ENCODE measurements at places on chromosomes 7 and 10. TPM values are rescaled to one million over a fixed set of nuclear protein-coding genes. Genes with fewer than 3 reads are reported as not detected.

Gene PON1
- not detected for total RNA-seq

Gene ZNF735
- total RNA-seq: not detected

Gene CCDC3
- 16.6 TPM for total RNA-seq

Gene ADARB2
- total RNA-seq: not detected

Gene C10orf95
- 2.3 TPM for total RNA-seq

Gene TAC1
- total RNA-seq: not detected

Gene OPN4
- not detected for total RNA-seq

Gene UBN2
- total RNA-seq: 3.8 TPM

Gene FIGNL1
- total RNA-seq: 5.5 TPM

Gene MICALL2
- total RNA-seq: 20.7 TPM

Gene CUBN
- 0.88 TPM for total RNA-seq

Gene STAG3
- 0.14 TPM for total RNA-seq

Gene IFIT1B
- not detected for total RNA-seq

Gene SPDYE16
- total RNA-seq: 0.05 TPM

Gene ACHE
- not detected for total RNA-seq

Gene EN2
- total RNA-seq: not detected

Gene GRB10
- 10.4 TPM for total RNA-seq

Gene METTL27
- 0.84 TPM for total RNA-seq

Gene GNAI1
- 40.2 TPM for total RNA-seq

Gene AKR1C4
- total RNA-seq: not detected

Gene TMEM196
- not detected for total RNA-seq

Gene SEMA4G
- 1.2 TPM for total RNA-seq

Gene TSPAN33
- total RNA-seq: 6.2 TPM

Gene NPC1L1
- total RNA-seq: not detected

Gene LIPF
- not detected for total RNA-seq

Gene C10orf53
- total RNA-seq: not detected

Gene NAT16
- total RNA-seq: not detected

Gene NME8
- not detected for total RNA-seq

Gene BLOC1S2
- 76.9 TPM for total RNA-seq

Gene KCTD7
- total RNA-seq: 2.8 TPM

All from airway epithelial cell (primary cell).